ENCODE measurements at places on chromosomes 12 and 14.

- DNase-seq, result no peak
These were observed 2.9 kb upstream of the CLEC7A start for GRCh38 chr12:10132850-10133370.

DNA sequence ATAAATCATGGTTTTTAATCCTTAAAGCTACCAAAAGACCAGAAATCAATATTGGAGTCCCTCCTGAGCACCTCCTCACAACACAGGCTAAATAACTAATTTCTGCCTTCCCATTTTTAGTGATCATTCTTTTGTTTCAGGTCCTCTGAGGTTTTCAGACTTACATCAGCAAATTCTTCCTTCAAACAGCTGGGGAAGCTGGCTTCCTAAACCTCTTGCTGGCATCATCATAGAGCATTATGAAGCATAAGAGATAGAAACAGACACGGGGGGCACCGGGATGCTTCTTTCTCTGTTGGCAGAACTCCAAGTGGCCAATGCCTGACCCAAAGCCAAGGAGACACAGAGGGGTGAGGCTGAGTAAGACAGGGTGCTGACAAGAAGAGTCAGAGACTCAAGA lies 47.9 kb upstream of the DBX2 start:
- no peak for DNase-seq

DNA sequence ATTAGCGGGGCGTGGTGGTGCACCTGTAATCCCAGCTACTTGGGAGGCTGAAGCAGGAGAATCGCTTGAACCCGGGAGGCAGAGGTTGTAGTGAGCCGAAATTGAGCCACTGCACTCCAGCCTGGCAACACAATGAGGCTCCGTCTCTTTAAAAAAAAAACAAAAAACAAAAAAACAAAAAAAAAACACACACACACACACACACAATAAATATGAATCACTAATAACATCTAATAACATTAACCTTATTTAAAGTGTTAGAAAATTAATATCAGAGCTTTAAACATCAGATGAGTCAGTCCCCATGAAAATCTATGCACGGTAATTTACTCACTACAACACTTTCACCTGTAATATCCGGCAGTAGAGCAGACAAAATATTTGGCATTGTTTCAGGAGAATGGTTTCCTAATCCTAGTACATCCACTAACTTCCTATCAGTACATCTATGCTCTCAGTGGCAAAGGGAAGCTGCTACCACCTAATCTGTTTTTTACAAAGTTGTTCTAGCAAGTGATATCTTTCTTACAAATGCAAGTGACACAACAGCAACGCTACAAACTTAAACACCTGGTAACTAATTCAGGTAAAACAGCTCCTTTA lies 36.2 kb downstream of the MED13L start:
- DNase-seq, result peak; percentile 22

DNA sequence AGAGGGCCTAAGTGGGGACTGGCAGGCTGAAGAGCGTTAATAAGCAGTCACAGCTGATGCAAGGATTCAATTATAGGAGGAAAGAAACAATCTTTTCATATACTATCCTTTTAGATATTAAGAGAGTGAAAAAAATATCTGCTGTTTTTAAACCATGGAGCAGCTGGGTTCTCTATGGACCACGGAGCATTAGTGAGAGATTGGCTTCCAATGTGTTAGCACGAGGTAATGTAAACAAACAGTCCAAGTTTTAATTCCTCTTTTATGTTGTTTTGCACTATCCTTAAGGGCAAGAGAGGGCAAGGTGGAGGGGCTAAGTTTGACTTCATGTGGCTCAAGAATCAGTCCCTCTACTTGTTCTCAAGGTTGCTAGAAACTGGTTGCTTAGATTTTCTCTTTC lies 30.9 kb downstream of the CDKN1B start:
- no peak for DNase-seq

DNA sequence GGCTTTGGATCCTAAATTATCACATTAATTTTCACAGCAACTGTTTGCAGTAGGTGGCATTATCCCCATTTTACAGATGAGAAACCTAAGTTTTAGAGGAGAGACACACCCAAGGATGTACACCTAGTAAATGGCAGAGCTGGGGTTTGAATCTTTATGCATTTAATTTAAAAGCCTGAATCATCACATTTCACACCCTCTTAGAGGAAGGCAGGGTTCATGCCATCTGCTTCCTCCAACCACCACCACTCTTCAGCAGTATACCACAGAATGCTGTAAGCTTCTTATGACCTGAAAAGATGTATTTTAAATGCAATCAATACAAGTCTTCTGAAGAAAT lies 90.3 kb downstream of the CRADD start:
- DNase-seq, result no peak

GRCh38 chr12:66999141-66999540 lies 270.0 kb upstream of the CAND1 start:
- DNase-seq, result no peak

DNA sequence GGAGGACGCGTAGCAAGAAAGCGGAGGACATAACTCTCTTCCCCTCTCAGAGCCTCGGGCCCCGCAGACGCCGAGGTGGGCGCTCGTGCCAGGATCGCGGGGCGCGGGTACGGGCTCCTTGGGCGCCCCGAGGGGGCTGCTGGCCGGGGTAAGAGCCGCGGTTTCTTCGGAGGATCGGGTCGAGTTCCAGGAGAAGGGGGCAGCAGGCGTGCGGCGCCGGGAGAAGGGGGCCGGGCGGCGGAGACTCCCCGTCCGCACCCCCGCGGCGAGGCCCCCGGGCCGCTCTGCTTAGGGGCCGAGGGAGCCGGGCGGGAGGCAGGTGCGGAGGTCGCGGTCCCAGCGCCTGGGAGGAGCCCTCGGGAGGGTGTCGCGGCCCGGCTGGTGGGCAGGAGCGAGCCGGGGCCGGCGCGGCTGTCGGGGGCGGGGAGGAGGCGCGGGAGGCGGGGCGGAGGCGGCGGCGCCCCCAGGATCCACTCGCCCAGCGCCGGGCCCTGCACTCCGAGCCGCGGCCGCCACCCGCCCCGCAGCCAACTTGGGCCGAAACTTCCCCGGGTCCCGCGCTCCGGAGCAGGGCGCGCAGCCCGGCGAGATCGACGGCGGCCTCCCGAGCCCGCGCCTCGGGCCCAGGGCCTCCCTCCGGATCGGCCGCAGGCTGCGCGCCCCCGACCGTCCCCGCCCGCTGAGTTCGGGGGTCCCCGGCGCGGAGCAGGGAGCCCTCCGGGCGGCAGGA lies 64.4 kb downstream of the FBXL14 start:
- DNase-seq, result no peak

DNA sequence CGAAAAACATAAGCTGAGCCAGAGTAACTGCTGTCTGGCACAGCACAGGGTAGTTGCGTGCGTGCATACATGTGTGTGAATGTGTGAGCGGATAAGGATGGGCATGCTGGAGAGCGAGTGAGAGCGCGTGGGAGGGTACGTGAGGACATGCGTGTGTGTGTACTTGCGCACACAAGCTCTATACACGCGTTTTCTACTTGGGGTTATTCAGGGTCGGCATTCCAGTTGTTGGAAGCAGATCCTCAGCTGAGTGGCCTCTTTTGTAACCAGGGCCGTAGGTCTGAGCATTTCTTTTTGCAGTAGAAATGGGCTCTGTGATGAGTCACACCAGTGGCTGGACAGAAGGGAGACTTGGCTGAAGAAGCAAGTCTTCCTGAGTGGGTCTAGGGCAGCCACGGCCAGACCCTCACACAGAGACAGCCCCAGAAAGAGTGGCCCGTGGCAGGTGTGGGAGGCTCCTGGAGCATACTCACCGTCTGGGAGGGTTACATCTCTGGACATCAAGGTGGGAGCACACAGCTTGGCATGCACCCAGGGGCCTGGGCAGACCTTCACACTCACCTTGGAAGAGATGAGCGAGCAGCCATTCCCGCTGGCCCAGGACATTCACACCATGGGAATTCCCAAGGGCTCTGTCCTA lies 78.0 kb downstream of the LRRC74A start:
- DNase-seq, result peak; percentile 97

DNA sequence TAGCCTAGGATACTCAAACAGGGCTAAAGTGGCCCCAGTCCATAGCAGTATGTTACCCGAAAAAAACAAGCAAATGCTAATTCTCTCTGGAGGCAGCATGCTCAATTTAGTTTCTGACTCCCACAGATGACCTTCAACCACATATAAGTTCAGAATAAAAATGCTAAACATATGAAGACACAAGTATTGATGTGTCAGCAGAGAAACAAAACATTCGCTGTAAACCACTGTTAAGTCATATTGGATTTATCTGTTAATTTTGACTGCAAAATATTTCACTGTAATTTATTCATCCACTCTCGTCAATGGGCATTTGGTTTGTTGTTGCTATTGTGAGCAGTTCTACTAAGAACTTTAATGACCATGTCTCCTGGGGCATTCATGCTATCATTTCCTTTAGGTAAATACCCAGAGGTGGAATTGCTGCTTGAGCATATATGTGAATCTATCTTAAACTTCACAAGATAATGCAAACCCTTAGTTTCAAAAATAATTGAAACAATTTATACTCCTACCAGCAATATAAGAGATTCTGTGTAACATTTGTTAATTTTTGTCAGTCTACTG lies 36.5 kb downstream of the WBP11 start:
- DNase-seq, result no peak

- no peak for DNase-seq
These were observed 58.2 kb downstream of the CRACR2A start for GRCh38 chr12:3694673-3695072.

- DNase-seq, result peak; percentile 59
These were observed 85.4 kb downstream of the HECTD1 start for GRCh38 chr14:31122098-31122611.

All from fibroblast of mammary gland (primary cell).